Fibroblast of skin of left biceps (primary cell): ENCODE measurements at places on chromosomes 16 and 17.

DNA sequence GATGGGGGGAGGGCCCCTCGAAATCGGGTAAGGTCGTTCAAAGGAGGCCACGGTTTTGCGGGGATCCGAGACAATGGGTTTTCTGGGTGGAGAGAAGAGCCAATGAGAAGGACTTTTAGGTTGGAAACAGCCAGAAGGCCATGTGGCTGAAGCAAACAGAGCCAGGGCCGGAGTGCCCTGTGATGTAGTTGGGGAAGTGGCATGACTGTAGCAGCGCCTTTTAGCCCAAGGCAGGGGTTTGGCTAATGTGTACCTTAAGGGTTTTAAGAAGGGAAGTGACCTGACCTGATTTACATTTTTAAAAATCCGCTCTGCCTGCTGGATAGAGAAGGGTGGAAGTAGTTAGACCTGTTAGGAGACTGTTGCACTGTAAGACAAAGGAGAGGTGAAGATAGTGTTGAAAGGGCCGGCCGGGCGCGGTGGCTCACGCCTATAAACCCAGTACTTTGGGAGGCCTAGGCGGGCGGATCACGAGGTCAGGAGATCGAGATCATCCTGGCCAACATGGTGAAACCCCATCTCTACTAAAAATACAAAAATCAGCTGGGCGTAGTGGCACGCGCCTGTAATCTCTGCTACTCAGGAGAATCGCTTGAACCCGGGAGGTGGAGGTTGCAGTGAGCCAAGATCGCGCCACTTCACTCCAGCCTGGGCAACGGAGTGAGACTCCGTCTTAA, 1.0 kb downstream of the LYRM1 start:
- DNase-seq: no peak

DNA sequence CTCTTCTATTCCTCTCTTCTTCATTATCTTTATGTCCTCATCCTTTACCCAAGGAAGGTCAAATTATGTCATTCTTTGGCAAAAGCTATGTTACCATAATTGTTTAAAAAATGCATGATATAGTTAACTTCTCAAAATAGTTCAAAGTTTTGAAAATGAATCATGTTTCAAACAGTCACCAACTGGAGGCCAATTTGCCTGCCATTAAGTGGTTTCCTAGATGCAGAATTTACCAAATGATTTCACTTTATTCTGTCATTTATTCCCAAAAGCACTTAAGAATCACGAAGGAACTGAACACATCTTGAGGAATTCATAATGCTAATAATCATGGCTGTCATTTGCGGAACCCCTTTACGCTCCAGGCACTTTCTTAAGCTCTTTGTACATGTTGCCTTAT, 190.9 kb upstream of the CDH11 start:
- DNase-seq: peak; percentile 51

GRCh38 chr16:49854188-49854795, 1.6 kb downstream of the ZNF423 start:
- DNase-seq: no peak

GRCh38 chr16:80707686-80708085, 96.7 kb downstream of the CDYL2 start:
- DNase-seq: no peak

DNA sequence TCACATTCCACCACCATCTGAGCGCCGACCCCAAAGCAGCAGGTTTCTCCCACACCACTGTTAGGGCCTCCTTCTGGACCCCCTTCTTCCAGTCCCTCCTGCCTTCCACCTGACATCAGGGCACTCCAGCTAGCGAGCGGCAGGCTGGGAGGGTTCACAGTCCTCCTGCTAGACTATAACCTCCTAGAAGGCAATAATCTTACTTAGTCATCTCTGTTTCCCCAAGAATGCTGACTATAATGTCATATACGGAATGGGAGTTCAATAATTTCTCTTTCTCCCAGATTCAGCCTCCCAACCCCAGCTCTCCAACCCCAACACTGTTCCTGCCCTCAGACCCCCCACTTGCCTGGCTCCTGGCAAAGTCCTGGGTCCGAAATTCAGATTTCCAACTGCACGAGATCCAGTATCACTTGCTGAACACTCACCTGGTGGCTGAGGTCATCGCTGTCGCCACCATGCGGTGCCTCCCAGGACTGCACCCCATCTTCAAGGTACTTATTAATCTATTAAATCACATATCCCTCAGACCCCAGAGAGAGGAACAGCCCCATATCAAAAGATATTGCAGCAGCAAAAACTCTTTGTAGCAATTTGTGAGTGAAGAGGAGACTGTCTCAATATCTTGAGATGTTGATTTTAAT, 5.6 kb downstream of the ALOX12 start:
- DNase-seq: no peak

DNA sequence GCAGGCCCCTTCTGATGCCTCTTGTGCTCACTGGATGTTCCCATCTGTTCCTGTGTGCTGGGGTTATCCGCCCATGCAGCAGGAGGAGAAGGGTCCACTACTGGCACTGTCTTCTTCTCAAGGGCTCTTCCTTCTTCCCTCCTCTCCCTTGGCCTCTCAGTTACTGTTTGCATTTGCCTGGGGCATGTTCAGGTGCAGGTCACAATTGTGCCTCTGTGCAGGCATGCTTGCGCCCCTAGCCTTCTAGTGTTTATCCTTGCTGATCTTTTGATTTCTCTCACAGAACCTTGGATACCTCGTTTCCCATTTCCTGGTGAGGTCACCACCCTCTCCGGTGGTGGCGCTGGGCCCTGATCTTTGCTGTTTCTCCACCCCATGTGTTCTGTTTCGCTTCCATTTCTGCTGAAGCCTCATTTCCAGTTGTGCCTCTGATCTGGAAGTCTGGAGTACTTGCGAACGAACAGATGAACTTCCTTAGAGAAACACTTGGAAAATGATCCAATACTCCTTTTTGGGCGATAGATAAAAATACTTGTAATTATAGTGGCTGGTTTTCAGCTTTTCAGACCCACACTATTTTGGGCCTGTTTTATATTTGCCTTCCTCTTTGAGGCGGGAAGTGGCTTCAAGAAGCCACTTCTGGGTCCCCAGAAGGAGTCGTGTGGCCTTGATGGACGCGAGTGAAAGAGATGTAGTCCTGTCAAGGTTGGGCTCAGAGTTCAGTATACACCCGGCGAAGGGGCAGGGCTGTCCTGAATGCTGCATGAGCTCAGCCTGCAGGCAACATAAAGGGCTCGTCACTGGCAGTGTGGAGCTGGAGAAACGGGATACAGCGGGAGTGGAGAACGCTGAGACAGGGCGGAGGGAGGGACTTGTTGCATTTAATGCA, 312.9 kb downstream of the SNX29 start:
- DNase-seq: no peak

GRCh38 chr17:45052052-45052772, 780 bp upstream of the DCAKD start:
- DNase-seq: no peak

GRCh38 chr17:57638284-57638683, 106.8 kb downstream of the CCDC182 start:
- no peak for DNase-seq

DNA sequence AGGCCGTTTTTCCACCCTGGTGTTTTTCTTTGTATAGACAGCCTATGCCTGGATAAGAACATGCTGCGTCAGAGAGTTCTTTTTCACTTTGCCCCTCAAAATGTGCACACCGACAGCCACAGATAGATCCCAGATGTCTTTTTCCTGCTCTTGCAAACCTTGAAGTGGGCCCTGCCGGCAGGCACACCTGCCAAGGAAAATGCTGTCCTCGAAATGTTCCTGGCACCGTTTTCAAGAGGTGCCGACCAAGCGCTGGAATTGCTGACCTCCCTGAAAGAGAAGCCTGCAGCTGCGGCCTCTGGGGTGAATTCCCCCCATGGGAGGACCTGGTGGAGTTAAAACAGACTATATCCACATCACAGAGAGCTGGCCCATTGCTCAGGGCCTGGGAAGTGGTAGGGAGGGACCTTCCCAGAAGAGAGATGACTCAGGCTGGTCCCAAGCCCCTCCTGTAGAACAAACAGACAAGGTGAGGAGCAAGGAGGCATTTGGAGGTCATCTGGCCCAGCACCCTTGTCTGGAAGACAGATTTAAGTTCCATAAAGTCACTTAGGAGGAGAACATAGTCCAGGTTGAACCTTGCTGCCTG, 668.1 kb downstream of the MAF start:
- no peak for DNase-seq

DNA sequence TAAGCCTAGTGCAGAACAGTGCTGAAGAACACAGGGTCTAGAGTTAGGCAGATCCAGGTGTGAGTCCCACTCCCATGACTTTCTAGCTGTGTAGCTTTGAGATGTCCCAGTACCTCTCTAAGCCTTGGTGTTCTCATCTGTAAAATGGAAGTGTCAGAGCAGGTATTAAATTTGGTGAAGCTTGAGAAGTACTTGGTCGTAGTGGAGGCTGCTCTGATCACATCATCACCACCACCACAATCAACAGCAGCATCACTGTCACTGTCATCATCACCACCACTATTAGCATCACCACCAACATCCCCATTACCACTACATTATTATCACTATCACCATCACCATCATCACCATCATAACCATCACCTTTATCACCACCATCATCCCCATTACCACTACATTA, 132.1 kb downstream of the CMIP start:
- DNase-seq: no peak

DNA sequence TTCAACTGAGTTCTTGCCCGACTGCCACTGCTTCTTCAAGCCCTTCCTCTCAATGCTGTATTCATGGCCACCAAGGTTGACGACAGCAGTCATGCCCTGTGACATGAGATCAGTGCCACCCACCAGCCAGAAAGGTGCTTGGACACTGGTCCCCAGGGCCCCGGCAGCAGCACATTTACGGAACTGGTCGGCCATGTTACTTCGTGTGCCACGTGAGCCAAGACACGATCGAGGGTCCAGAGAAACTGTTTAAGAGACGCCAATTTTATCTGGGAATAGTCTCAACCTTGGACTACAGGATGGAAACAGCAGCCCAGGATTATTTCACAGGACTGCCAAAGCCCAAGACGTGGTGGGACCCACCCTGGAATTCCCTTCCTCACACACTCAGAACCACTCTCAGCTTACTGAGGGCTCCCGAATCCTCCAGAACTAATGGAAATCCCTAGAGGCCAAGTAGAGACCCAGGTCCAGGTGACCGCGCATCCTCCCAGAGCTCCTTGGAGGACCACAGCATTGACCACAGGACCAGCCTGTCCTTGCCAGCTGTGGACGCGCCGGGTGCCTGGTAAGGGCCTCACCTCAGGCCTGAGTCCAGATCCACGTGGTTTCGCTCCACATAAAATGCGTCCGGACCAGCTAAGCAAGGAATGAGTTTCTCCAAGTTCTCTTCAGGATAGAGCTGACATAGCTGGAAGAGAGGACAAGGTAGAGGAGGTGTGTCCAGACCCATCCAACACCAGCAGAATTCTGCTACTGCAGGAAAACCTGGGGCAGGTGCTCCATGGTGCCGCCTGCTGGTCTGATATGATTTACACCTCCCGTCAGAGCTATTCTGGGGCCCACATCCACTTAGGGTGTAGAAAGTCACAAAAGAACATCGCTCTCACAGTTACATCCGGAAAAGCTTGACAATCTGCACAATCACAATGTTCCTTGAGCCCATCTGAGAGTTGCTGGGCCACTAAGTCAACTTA, 28.2 kb downstream of the MAP1LC3B start:
- no peak for DNase-seq

DNA sequence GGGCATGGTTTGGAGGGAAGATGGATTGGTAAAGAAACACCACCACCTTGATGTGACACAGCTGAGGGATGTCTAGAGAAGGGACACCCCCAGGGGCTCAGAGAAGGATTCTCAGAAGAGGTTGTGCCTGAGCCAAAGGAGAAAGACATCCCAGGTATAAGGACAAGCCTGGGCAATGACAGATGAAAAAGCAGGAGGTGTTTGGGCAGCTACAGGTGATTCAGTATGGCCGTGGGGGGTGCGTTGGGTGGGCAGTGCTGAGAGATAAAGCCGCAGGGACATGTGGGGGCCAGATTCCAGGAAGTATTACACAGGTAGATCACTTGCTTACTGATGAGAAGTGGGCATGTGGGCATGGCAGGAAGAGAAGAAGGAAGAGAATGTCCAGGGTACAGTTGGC, 7.0 kb downstream of the TMEM95 start:
- DNase-seq: no peak

DNA sequence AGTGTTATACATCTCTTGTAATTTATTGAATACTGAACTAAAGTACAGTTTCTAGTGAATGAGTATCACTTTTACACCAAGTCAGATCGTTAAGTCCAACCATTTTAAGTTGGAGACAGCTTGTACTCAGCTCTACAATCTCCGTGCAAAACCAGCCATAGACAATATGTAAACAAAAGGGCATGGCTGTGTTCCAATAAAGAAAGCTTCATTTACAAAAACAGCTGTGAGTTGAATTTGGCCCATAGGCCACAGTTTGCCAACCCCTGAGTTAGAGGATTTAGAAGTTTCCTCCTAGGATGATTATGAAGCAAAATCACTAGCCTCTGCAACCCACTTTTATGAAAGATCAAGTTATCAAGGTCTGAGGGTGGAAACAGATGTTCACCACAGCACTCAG, 105.7 kb upstream of the RCVRN start:
- no peak for DNase-seq

DNA sequence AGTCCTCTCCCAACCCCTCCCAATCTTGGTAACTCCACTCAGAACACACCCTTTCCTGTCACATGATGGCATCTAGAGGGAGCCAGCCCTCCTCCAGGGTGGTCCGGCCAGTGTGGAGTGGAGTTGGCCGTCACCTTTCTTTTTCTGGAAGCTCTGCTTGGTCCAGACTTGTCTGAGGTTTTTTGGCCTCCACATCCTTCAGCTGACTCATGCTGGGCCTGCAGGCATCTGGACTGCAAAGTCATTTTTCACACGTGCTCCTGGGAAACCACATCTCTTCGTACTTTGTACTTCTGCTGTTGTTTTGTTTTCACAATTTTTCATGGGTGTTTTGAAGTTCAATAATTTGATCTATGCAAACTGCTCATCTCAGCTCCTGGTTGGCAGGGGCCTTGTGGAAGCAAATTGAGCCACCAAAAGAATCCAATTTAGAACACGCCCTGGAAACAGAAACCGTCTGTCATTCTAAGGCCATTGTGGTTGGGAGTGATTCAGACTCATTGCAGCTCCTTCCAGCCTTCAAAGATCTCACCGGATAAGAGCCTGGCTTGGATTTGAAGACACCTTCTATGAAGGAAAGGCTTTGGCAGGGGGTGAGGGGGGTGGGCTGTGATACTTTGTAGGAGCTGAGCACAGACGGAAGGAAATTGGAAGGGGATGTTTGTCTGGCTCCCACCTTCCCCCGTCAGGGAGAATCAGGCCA, 42.4 kb upstream of the NF1 start:
- peak; percentile 87 for DNase-seq

GRCh38 chr16:73011926-73012325, 36.0 kb downstream of the ZFHX3 start:
- DNase-seq: no peak
